ENCODE measurements at places on chromosomes 1 and 21. TPM values are rescaled to one million over a fixed set of nuclear protein-coding genes. Genes with fewer than 3 reads are reported as not detected.

Gene NGF
- total RNA-seq, result 0.64 TPM

GRCh38 chr1:29551123-29551936 lies 315.0 kb downstream of the PTPRU start:
- H3K4me3 ChIP-seq, result no peak overlapping the region
- H3K27ac ChIP-seq, result no peak overlapping the region
- H3K27me3 ChIP-seq, result peaks cover 3% of the 10 kb centered on the region
- no peaks in the 10 kb centered on the region for H3K4me1 ChIP-seq

DNA sequence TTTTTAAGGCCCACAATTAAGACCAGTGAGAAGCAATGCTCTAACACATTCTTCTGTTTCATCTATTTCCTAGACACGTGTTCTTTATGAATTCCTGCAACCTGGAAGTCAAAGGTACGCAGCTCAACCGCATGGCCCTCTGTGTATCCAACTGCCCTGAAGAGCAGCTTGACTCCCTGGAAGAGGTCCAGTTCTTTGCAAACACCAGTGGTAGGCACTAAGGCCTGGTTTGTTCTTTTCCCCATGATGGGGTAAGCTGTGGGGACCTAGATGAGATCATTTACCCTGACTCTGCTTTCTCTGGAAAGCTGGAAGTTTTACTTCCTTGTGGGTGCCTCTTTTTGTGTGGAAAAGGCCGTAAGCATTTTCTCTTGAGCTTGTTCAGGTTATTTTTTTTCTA lies 7.3 kb downstream of the SLC44A3 start:
- no peak for DNase-seq
- H3K4me3 ChIP-seq, result no peak overlapping the region
- H3K36me3 ChIP-seq, result no peaks in the 10 kb centered on the region
- no peaks in the 10 kb centered on the region for H3K4me1 ChIP-seq
- H3K27ac ChIP-seq, result no peak overlapping the region
- no peaks in the 10 kb centered on the region for H3K27me3 ChIP-seq

- H3K4me1 ChIP-seq, result no peaks in the 10 kb centered on the region
- no peaks in the 10 kb centered on the region for H3K27me3 ChIP-seq
- DNase-seq, result no peak
- peak overlapping the region; percentile 81 for H3K27ac ChIP-seq
Observed at GRCh38 chr1:183244466-183244865, 58.4 kb downstream of the LAMC2 start.

GRCh38 chr1:211833174-211833820 lies 2.7 kb upstream of the LPGAT1 start:
- no peaks in the 10 kb centered on the region for H3K36me3 ChIP-seq
- no peak overlapping the region for H3K4me3 ChIP-seq
- H3K27ac ChIP-seq, result no peak overlapping the region
- no peaks in the 10 kb centered on the region for H3K27me3 ChIP-seq
- DNase-seq, result no peak

All from breast epithelium (tissue), 4 donors.